NCI-H2081 (cell line): ENCODE measurements at places on chromosomes 5 and 9.
A peak's percentile ranks its signal among the peaks of the same experiment; 100 is the strongest.

GRCh38 chr5:133853646-133854365 lies 114.6 kb downstream of the C5orf15 start:
- no peak for DNase-seq

DNA sequence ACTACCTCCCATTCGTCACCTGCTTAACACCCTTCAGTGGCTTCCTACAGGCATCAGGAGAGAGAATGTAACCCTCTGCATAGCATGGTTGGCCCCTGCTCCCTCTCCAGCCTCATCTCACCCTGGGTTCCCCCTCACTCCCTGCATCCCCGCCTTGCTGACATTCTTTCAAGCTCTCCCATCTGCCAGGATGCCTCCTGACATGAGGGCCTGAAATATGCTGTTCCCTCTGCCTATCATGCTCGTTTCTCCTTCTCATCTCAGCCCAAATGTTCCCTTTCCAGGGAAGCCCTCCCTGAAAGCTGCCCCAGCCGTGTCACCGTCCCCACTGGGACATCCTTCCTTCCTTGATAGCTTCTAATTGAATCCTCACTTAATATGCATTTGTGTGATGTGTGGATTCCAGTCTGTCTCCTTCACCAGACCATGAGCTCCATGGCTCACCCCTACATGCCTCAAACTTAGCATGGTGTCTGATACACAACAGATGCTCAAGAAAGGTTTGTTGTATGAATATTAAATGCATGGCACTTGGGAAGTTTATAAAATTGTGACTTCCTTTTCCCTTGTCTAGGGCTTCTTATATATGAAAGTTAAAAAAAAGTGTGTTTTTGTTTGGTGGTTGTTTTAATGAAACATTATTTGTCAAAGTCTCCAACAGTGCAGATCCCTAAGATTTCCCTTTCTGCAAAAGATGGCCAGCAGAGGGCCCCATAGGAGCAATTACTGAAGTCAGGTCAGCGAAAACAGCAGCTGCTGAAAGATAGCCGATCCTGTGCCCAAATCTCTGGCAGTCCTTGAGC lies 7.3 kb upstream of the C5orf58 start:
- peak; percentile 6 for DNase-seq

DNA sequence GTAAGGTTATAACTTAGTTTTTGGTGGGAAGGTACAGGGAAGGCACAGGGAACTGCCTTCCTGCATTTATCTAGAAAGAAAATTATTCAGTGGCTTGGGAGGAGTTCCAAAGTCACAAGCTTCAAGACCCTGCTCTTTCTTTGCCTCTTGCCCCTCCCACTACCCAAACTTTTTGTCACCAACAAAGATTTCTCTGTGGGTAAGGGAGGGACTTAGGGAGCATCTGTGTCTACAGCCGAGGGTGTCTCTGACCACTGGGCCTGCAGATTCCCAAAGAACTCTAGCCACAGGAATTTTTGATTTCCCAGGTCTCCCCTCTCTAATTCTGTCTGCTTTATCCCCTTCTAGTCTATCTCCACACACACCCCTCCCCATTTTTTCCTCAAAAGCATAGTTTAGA lies 2.1 kb downstream of the ECSCR start:
- DNase-seq = no peak

- DNase-seq = no peak
Observed at GRCh38 chr5:139147483-139148087, 50.6 kb downstream of the SIL1 start.

GRCh38 chr9:98222885-98223691 lies 30.7 kb upstream of the CORO2A start:
- DNase-seq = no peak

GRCh38 chr5:73691302-73692080 lies 65.5 kb downstream of the ARHGEF28 start:
- DNase-seq = no peak

- no peak for DNase-seq
Observed at GRCh38 chr5:151454166-151454565, 6.8 kb downstream of the SLC36A1 start.

DNA sequence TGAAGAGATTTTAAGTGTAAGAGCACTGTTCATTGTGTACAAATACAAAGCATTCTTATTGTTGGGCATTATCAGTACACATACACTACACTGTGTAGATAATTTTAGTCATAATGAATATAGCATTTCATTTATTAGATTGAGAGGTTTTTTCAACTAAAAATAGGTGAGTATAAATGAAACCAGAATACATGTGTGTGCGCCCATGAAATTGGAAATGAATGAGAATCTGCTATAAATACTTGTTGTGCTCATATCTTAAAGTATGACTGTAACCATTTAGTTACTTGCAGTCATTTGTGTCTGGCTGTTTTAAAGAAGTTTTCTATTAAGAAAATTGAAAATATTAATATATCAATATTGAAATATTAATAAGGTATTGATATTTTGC lies 189.0 kb upstream of the MEF2C start:
- no peak for DNase-seq
